Right atrium auricular region (tissue), 2 donors: ENCODE measurements at places on chromosomes 16 and 17. TPM values are rescaled to one million over a fixed set of nuclear protein-coding genes. Genes with fewer than 3 reads are reported as not detected.

ICAM2 gene
- total RNA-seq = 109 TPM

AGRP gene
- not detected for total RNA-seq

TEX19 gene
- not detected for total RNA-seq

SLC25A11 gene
- total RNA-seq = 188 TPM

HS3ST6 gene
- not detected for total RNA-seq

CDK3 gene
- 2.0 TPM for total RNA-seq

DNA sequence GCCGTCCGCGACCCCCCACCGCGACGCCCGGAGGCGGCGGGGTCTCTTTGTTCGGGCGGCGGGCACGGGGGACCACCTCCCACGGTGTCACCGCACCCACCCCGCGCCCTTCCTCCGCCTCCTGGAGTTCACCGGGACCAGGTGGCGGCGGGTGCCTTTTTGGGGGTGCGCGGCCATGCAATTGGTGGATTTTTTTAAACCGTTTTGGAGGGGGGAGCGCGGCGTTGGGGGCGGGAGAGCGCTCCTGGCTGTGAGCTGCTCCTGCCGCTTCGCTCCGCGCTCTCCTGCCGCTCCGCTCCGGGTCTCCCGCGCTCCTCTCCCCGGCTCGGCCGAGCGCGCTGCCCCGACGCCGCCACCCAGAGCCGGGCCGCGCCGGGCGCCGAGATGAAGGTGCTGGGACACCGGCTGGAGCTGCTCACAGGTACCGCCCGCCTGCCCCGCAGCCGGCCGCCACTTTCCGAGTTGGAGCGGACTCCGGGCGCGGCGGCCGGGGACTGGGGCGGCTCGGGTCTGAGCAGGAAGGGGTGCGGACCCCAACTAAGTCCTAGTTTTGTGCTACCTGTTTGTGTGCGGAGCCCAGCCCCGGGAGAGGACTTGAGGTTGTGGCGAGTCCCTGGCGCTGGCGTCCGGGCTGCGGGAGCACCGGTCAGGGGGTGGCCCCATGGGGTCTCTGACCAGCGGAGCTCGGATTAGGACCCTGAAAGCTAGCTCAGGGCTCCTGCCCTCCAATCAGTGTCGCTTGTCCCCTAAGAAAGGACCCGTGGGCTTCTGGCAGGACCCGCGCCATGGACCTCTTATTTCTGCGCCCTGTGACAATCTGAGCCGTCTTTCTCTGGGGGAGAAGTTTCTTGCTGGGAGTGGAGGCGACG lies 35.7 kb upstream of the NDRG4 start:
- H3K4me3 ChIP-seq = peak overlapping the region; percentile 48
- no peak for DNase-seq
- no peaks in the 10 kb centered on the region for H3K36me3 ChIP-seq
- H3K4me1 ChIP-seq = peaks cover 33% of the 10 kb centered on the region
- H3K27ac ChIP-seq = peak overlapping the region; percentile 91

DNA sequence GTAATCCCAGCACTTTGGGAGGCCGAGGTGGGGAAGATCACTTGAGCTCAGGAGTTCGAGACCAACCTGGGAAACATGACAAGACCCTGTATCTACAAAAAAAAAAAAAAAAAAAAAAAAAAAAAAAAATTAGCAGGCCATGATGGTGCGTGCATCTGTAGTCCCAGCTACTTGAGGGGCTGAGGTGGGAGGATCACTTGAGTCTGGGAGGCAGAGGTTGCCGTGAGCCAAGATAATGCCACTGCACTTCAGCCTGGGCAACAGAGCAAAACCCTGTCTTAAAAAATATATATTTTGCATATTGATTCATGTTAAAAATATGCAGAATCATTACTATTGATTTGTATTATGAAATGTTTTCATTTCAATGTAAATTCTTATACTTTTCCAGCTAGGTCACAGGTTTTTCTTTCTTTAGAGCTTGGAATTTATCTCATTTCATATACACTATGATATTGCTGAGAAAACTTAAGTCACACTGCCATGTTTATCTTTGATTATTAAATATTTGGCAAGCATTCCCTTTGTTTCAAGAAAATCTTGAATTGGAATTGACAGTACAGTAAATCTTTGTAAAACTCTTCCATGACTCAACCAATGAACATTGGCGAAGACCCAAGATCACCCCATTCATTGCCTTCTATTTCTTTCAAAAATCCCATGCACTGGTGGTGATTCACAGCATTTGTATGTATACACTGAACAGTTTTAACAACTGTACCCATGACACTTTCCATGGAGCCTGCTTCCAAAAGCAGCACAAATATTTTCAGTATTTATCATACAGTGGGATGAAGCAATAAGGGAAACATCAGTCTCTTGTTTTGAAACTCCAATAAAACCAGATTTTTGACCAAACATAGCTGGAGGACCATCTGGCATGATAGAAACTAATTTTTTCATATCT lies 83.5 kb upstream of the TNRC6A start:
- no peaks in the 10 kb centered on the region for H3K36me3 ChIP-seq
- peak overlapping the region; percentile 49 for H3K27ac ChIP-seq
- no peak for DNase-seq
- H3K4me3 ChIP-seq = no peak overlapping the region

- H3K4me1 ChIP-seq = no peaks in the 10 kb centered on the region
- H3K36me3 ChIP-seq = no peaks in the 10 kb centered on the region
- no peak overlapping the region for H3K4me3 ChIP-seq
- H3K27me3 ChIP-seq = no peaks in the 10 kb centered on the region
- no peak overlapping the region for H3K27ac ChIP-seq
Measured at GRCh38 chr17:53141731-53142130, 681.0 kb upstream of the KIF2B start.

GRCh38 chr17:49978501-49978900 lies 9.5 kb downstream of the DLX4 start:
- H3K36me3 ChIP-seq = no peaks in the 10 kb centered on the region
- H3K4me1 ChIP-seq = no peaks in the 10 kb centered on the region
- H3K27me3 ChIP-seq = peaks cover 7% of the 10 kb centered on the region
- no peak overlapping the region for H3K27ac ChIP-seq

DNA sequence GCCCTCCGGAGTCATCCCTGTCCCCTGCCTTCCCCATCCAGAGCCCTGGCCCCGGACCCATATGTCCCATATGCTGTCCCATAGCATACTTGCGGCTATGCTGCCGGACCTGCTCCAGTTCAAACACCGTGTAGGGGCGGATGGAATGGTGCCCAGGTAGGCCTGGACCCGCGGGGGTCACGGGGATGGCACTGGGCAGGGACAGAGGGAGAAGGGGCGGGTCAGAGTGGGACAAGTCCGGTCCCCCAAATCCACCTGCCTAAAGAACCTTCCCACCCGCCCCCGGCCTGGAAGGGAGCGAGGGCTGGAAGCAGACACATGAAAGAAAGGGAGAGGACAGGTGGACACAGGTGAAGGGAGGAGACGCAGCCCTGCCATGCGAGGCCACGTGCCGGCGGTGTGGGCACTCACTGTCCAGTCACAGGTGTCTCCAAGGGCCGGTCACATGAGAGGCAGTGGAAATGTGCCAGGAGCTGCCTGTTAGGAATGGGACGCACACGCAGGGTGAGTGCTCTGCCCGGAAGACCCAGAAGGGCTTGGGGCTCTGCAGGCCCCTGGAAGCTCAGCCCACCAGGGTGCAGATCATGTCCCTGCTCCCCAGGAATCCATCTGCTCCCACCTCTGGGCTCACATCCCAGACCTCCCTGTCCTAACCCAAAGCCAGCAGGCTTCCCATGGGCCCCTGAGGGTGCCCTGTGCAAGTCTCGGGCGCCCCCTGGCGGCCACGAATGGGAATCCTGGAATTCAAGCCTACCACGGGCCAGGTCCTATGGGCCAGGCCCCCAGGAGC lies 14.0 kb downstream of the UBALD2 start:
- no peaks in the 10 kb centered on the region for H3K4me1 ChIP-seq
- no peak overlapping the region for H3K27ac ChIP-seq
- DNase-seq = peak; percentile 90
- no peaks in the 10 kb centered on the region for H3K27me3 ChIP-seq
- H3K4me3 ChIP-seq = no peak overlapping the region
- no peaks in the 10 kb centered on the region for H3K36me3 ChIP-seq

DNA sequence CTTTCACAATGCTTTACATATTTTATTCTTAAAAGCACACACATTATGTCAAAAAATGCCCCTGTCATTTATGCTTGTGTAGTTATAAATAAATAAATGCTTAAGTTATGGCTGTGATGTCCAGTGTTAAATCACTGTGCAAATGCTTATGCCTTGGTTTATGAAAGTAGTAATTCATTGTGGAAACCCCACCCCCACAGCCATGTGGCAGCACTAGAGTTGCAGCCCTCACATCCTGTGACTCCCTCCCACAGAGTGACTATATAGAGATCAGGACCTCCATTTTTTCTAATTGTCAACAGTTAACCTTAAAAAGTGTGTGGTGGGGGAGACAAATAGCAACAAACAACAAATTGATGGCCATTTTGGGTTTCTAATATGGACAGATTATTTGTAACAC lies 2.4 kb downstream of the SKAP1 start:
- DNase-seq = no peak
- H3K4me3 ChIP-seq = no peak overlapping the region
- no peak overlapping the region for H3K27ac ChIP-seq
